ENCODE measurements at places on chromosomes 3 and 15. TPM values are rescaled to one million over a fixed set of nuclear protein-coding genes. Genes with fewer than 3 reads are reported as not detected.

- DNase-seq: peak; percentile 88
Measured at GRCh38 chr15:85800478-85801123, 5.9 kb upstream of the KLHL25 start.

DNA sequence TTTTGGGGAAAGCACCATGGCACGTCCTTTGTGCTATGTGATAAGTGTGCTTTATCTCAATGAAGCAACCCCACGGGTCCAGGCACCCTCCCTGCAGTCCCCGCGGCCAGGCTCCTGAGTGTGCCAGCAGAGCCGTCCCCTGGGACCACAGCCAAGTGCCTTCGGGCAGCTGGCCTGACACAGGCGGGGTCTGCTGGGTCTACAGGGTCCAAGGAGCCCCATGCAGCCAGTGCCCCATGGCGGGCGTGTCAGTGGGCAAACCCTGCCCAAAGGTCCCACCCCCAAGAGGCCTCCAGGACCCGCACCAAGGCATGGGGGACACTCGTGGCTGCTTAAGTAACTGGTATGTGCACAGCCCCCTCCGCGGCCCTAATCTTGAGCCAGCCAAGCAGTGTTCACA is 35.3 kb downstream of the KLHL25 start:
- DNase-seq: peak; percentile 78

GRCh38 chr3:105332961-105333360 is 33.7 kb upstream of the ALCAM start:
- no peak for DNase-seq

- DNase-seq: peak; percentile 91
Measured at GRCh38 chr3:171809861-171810628, at the start of gene PLD1. PLD1 (minus strand) TSS chr3:171810483; CDS start chr3:171738051, 72,432 bp downstream.

DNA sequence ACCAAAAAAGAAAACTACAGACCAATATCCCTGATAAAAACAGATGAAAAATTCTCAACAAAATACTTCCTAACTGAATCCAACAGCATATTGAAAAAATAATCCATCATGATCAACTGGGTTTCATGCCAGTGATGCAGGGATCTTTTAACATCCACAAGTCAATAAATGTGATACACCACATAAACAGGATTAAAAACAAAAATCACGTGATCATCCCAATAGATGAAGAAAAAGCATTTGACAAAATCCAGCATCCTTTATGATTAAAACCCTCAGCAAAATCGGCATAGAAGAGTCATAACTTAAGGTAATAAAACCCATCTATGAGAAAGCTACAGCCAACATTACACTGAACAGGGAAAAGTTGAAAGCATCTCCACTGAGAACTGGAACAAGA is 107.5 kb downstream of the DCLK3 start:
- no peak for DNase-seq

- DNase-seq: no peak
Measured at GRCh38 chr15:69314131-69314530, 15.4 kb downstream of the PAQR5 start.

DNA sequence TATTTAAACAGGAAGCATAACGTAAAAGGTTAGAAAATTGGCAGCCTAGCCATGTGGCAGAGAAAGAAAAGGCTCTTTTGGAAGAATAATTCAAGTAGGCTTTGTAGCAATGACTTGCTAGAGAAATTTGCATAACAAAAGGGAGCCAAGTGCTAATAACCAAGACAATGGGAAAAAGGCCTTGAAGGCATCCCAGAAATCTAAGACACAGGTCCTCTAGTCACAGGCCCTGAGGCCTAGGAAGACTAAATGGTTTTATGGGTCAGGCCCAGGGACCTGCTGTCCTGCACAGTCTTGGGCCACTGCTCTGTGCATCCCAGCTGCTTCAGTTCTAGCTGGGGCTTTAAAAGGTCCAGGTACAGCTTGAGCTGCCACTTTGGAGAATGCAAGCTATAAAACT is 78.5 kb downstream of the FGF7 start:
- DNase-seq: no peak

DNA sequence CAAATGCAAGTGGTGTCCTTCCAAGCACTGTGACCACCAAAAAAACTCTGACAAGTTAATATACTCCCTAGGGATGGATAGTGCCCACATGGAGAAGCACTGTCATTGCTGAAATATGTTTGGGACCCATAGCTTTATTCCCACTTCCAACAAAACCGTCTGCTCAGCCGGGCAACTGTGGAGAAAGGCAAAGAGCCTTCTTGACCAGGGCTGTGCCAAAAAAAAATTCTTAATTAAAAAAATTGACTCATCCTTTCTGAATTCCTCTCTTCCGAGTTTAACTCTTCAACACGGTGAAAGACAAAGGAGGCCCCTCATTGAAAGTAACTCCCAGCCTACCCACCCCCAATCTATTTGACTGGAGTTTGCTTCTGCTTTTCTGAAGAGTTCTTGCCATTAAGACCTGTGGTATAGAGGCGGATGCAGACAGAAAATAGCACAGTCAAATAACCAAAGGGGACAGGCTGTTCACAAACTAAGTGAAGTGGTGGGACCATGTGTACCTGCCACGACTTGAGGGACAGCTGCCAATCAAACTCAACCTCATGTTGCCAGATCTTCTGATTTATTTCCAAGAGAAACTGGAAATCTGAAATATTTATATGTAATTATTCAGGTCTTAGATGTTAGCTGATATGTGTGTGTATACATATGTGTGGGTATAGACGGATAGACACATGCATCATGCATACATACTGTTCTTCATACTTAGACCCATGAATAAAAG is 135.4 kb upstream of the PFN2 start:
- no peak for DNase-seq

DNA sequence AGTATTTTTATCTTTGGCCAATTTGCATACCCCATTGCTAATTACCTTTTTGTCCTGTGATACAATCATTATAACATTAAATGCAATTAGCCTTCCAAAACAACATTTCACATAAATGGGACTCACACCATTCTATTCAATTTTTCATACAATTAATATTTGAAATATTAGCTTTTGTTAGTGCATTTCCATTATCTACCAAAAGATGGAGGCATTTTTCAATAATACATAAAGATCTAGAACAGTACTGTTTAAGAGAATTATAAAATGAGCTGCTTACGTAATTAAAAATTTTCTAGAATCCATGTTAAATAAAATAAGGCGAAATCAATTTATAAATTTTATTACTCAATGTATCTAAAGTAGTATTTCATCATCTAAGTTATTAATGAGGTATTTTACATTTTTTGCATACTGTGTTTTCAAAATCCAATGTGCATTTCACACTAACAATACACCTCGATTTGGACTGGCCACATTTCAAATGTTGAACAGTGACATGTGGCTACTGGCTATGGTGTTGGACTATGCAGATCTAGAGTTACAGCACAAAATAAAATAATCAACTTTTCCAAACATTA is 74.3 kb downstream of the TJP1 start:
- no peak for DNase-seq

DNA sequence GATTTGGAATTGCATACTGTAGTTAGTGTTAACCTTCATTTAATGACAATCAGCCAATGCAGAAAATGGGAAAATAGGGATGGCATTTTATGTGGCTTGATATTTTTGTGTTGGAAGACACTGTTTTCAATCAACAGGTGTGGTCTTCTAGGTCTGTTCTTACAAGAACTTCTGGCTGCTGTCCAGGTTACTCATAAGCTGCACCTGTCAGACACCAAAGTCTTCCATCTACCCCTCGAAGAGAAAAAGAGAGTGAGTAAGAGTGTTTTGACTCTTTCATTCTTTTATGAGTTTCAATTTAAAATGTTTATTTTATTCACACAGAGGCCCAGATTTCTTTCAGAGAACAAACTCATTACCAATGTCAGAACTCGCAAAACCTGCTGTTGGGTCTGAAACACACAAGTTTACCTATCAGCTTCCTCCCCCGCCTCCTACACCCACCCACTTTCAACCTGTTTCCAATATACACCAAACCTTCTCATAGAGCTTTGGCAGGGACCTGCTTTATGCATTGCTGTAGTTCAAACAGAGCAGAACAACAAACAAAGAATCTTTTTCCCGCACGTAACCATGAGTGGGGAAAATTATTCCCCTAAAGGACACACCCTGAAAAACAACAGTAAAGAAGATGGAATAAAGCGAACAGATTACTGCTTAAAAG is 767.7 kb upstream of the ALCAM start:
- no peak for DNase-seq

- DNase-seq: no peak
Measured at GRCh38 chr3:11547498-11547897, 96.2 kb downstream of the VGLL4 start.

DNA sequence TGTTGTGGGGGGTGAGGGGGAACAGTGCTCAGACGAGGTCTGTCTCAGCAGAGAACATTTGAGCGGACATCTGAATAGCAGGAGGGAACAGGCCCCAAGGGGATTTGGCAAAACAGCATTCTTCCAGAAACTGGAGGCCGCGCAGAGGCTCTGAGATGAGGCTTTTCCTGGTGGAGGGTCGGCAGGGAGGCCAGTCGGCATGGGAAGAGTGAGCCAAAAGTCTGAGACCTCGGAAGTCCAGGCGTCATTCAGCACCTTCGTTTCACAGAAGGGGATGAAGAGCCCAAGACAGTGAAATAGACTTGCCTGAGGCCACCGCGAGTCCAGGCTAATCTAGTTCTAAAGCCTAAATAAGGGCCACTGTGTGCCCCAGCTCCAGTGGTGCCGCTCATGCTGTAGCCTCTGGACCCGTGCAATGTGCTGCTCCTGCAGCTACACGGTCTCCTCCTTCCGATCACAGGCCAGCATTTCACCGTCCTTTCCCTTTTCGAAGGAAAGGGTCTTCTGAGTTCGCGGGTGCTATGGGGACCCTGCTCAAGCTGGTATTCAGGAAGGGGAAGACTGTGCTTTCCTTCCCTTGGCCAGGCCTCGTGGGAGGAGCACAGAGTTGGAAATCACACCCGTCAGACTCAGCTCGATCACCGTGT is 24.4 kb downstream of the LSM3 start:
- no peak for DNase-seq

GRCh38 chr3:10822708-10823515 is 6.9 kb downstream of the SLC6A11 start:
- no peak for DNase-seq

DNA sequence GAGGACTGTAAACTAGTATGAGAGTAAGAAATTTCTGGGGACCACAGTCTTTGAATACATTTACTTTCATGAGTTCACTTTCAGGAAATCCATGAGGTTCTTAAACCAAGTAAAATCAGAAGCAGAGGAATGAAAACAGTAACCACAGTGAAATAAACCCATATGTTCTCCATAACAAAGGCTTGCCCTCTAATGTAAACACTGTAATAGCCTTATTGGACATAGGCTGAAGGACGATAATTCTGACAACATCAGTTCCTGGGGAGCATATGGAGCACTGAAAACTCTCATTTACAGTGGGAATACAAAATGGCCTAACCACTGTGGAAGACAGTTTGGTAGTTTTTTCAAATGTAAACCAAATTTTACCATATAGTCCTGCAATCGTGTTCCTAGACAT is 965.8 kb downstream of the NSUN3 start:
- DNase-seq: no peak

DNA sequence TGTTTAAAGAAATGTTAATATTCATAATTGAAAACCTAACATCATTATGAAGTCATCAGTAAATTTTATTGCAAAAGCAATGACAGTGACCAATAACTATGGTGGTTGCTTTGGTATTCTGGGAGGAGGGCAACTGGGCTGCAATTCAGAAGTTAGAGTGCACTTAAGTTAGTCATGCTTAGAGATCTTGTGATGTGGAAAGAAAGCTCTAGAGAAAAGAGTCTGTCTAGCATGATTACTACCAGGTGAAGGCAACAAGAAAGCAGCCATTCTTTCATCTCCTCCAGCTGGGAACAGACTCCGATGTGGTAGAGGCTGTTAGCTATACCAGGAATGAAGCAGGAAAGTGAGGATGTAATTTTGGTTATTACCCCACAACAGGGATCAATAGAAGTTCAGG is 625.6 kb downstream of the SI start:
- DNase-seq: no peak

DNA sequence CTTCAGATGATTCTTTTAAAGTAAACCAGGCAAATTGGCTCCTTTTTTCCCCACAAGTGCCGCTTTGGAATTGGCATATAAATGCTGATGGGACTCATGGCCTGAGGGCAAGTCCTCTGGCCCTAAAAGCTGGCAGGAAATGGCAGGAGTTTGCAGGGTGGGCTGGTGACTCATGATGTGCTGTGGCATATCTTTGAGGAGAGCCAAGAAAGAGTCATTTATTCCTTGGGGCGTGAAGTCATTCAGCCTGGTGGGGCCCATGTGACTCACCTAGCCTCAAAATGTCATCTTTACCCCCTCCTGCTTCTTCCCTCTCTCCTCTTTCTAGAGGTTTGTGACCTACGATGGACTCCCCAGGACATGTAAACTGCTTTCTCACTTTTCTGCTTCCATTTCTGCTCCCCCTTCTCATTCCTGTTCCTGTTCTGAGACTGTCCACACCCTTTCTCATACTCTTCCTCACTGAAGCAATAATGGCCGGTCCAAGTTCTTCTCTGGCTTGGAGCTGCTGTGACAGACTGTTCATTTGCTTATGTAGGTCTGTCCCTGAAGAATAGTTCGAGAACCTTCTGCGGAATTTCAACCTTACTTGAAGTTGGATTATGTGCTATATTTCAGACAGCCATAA is 326.1 kb downstream of the SATB1 start:
- DNase-seq: no peak

DNA sequence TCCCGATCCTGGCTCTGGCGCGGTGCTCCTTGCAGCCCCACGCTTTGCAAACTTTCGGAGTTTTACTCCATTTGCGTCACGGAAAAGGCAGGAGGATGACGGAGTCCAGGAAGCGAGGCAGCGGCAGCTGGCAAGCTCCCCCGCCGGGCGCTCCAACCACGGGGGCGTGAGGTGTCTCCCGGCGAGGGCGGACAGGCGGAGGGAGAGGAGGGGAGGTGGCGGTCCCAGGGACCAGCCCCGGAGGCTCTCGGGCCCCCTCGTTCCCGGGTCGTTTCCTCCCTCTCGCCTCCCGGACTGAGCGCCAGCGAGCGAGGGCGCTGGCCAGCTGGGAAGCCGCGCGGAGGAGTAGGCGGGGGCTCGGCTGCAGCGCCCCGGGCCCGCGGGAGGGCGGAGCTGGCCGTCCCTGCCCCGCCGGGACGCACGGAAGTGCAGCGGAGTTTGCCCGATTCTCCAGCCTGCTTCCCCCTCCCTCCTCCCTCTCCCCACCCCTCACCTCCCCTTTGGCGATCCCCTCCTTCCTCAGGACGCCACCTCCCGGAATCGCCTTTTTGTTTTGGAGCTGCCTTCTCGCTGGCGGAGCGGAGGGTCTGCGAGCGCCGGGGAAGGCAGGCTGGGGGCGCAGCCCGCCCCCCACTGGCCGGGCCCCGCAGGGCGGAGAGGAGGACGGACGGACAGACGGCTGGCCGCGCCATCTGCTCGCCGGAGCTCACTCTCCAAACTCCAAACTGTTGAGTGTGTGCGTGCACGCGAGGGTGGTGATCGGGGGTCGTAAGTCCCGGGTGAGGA is at the start of gene SNX33:
Gene SNX33, plus strand, starts transcription at position 543 of the 786 bp plus-strand sequence. CDS start 1,191 bp downstream, outside the sequence.
- peak; percentile 88 for DNase-seq

GRCh38 chr3:168622795-168623194 is 527.1 kb upstream of the GOLIM4 start:
- no peak for DNase-seq

The SH3GL3 gene
- total RNA-seq: not detected

The GOLGA8T gene
- total RNA-seq: 0.30 TPM

The ZNF445 gene
- 10.6 TPM for total RNA-seq

The CACNA1D gene
- 8.0 TPM for total RNA-seq

All from left lobe of liver (tissue), 2 donors.